ENCODE measurements at places on chromosomes 2 and 18.

DNA sequence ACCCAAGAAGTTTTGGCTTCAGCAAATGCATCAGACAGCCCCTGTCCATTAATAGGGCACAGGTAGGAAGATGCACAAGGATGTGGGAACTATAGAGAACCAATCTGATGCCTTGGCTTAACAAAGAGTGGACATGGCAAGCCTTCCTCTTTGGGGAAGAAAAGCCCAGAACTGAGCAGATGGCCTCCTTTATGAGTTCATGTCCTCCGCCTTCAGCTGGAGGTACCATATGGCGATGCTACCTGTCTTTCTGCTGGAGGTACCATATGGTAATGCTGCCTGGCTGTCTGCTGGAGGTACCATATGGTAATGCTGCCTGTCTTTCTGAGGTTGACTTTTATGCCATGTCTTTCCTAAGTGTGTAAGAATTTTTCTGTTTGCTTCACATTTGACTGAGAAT, 6.0 kb downstream of the RETREG2 start:
- no peak for DNase-seq

GRCh38 chr2:238920053-238920452, 72.2 kb downstream of the TWIST2 start:
- no peak for DNase-seq

GRCh38 chr2:223554923-223555322, 47.2 kb downstream of the SCG2 start:
- DNase-seq = no peak

GRCh38 chr2:73307720-73308119, 14.4 kb upstream of the EGR4 start:
- DNase-seq = no peak
